Putamen (tissue), 1 donor: ENCODE measurements at places on chromosomes 16 and 17.

GRCh38 chr16:79864032-79864780 is 263.7 kb upstream of the MAF start:
- DNase-seq, result no peak

- no peak for DNase-seq
Measured at GRCh38 chr17:33858682-33859081, 396.4 kb upstream of the CCL2 start.

- DNase-seq, result no peak
Measured at GRCh38 chr17:83179374-83179773, 100.0 kb downstream of the METRNL start.

DNA sequence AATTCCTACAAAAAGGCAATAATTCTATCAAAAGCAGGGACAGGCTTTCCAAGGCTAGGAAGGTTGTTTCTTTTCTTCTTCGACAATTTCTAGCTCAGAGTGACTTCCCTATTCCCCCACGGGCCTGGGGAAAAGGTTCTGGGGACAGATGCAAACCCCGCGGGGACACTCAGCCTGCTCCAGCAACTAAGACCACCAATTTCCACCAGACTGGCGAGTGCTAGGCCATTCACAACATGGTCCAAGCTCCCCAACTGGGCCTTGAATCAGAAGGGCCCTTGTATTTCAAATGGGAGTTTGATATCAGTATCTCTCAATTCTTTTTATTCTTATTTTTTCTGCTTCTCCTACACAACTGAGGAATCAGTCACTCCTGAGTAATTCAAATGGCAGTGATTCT is 86.7 kb downstream of the USP31 start:
- no peak for DNase-seq

GRCh38 chr17:46979147-46979863 is at the start of gene RPRML:
TSS of gene RPRML (minus strand) at chr17:46979253. CDS start at chr17:46979007, 246 bp downstream.
- no peak for DNase-seq

- no peak for DNase-seq
Measured at GRCh38 chr17:64091571-64091970, 38.4 kb downstream of the ERN1 start.

DNA sequence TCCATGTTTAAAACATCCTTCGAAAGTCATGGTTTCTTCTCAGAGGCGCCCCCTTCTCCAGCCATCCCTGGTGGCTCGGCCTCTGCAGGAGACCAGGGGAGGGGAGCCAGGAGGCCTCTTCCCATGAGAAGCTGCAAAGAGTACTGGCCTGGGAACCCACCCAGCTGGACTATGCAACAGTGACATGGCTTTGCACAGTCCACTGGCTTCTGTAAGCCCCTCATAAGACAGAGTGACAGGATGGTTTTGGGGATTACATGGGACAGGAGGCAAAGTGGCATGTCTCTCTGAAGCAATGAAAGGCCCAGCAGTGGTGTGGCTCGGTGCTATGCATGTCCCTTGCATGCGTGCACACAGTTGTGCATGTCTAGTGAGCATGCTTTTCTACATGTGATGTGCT is 99.5 kb downstream of the C16orf78 start:
- no peak for DNase-seq

DNA sequence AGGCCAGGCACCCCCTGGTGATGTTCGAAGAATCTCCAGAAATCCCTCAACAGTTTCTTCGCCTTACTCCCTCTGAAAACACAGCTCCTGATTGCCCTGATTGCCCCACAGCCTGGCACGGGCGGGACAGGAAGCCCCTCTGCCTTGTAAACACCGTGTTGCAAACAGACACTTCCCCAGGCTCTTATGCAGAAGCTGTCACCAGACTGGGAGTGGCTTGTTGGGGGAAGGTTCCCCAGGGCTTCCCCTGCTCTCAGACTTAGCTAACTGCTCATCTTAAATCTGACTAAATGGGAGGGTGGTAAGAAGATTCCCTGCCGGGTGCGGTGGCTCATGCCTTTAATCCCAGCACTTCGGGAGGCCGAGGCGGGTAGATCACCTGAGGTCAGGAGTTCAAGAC is 11.2 kb downstream of the PIK3R5 start:
- peak; percentile 40 for DNase-seq

GRCh38 chr17:78240839-78241238 is 9.4 kb downstream of the TMEM235 start:
- no peak for DNase-seq

- no peak for DNase-seq
Measured at GRCh38 chr17:80386341-80386740, 28.6 kb upstream of the ENDOV start.

DNA sequence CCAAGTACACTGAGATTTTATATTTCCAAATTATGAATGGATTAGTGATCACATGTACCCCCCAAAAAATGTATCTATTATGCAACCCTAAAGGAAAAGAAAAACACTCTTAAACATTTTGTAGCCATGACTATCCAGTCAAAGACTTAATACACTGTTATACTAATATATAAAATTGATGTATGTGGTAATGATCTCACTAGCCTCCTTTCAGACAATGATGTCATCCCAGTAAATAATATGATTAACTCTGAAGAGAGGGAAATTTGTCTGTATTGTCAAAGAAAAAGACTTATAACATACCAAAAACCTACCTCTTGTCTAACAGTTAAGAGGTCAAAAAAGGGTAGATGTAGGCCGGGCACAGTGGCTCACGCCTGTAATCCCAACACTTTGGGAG is 80.7 kb downstream of the USP32 start:
- DNase-seq, result no peak

DNA sequence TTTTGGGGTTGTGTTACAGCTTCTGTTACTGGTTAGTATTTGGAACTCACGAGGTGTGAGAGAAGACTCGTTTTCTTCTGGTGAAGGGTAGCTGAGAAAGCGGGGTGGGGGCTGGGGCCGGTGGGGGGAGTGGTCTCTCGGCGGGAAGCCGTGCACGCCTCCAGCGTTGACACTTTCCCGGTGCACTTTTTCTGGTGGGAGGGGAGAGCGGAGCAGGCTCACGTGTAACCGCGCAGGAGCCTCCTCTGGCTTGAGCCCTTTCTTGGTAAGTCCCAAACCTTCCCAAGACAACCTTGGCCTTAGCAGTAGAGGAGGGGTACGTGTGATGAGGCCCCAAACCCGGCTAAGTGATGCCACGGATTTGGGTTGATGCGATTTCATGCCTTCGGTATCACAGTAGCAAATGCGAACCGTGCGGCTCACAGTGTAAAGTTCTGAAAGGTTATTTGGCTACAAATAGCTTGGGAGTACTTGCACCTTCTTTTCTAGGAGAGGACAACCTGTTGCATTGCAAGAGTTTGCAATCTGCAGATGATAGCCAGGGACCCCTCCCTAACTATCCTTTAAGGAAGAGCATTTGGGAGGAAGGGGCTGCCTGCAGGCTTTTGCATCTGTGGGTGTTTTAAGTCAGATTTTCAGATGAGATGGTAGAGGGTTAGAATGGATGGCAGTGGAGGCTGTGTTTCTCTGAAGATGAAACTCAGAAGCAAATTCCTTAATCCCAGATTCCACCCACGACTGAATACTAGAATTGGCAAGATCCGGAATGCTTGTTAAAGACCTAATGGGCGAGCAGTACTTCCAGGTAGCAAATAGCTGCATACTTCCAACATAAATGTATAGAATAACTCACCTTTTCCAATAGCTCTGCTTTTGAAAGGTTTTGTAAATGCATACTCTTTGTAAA is 1.5 kb downstream of the HLF start:
- DNase-seq, result no peak

DNA sequence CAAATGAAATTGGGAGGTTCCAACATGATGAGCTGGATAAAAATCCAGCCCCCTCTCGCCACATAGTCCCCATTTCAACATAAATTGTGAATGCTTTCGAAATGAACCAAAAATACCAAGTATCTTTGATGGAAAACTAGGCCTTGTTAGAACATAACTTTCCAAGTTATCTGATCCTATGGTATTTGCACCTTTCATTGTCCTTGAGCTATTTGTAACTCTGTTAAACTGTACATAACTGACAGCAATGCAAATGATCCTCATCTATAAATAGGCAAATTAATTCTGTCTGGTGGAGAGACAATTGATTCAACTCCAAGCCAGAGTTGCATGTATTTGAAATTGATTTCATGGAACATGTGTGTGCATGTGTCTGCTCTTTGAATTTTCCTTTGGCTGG is 18.2 kb downstream of the CMTM4 start:
- no peak for DNase-seq

GRCh38 chr17:63751806-63752205 is 10.2 kb upstream of the STRADA start:
- no peak for DNase-seq

- DNase-seq, result no peak
Measured at GRCh38 chr16:68072038-68072695, 13.0 kb upstream of the NFATC3 start.

GRCh38 chr17:36682773-36683172 is 81.4 kb downstream of the MRM1 start:
- no peak for DNase-seq

GRCh38 chr17:8887834-8888703 is 20.6 kb upstream of the PIK3R6 start:
- no peak for DNase-seq

- DNase-seq, result peak; percentile 61
Measured at GRCh38 chr17:16407911-16408588, 7.3 kb upstream of the TRPV2 start.

DNA sequence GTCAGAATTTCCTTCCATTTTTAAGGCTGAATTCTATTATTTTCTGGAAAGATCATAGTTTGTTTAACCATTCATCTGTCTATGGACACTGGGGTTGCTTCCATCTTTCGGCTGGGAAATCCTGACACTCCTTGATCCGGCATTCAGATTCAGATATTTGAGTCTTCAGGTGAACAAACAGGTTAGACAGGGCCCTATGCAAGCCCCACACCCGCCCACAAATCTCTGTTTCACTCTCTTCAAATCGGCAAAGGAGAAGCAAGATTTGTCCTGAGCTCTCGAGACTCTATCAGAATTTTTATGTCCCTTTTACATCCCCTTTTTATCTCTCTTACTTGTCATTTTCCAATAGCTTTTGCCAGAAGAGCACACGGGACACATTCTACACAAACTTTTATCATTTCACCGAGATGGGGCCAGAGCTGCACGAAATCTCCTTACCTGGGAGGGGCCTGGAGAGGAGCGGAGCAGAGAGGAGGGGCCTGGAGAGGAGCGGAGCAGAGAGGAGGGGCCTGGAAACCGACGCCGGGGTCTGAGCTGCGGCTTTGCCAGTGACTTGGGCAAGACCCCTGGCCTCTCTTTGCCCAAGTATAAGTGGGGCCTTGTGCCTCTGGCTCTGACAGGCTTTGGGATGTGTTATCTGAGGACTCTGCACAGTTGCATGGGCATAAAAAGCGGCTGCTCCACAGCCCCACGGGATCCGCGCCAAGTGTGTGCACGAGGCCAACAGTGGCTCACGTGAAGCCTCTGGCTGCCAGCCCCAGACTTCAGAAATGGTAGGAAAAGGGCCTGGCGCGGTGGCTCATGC is 54.3 kb upstream of the RBFOX3 start:
- DNase-seq, result no peak

DNA sequence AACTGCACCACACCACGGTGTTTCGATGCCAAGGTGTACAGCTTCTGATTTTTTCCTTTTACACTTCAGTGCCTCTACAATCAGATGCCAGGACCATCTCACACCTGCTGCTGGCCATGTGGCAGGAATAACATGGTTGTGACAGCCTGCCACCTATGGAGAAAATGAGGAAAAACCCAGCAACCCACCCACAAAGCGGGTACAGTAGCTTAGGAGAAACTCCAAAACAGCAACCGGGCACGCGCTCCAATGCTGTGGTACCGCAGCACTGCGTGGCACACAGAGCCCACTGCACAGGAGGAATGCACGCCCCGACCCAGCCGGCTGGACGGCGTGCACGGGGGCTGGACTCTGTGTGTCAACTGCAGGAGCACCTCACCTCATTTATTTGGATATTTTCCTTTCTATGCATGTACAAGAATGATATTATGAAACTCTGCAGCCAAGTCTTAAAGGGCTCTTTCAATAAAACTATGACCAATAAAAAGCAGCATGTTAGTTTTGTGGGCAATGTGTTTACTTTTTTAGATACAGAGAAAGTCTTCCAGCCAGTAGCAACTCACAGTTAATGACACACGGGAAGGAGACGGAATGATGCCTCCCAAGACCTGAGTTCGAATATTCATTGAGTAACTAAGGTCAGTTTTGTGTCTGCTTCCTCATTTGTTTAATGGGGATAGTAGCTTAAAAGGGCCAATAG is 45.9 kb downstream of the MAP1LC3B start:
- no peak for DNase-seq

- no peak for DNase-seq
Measured at GRCh38 chr16:492211-492875, 35.2 kb upstream of the CAPN15 start.

- DNase-seq, result no peak
Measured at GRCh38 chr17:68519911-68520310, 7.7 kb downstream of the PRKAR1A start.

DNA sequence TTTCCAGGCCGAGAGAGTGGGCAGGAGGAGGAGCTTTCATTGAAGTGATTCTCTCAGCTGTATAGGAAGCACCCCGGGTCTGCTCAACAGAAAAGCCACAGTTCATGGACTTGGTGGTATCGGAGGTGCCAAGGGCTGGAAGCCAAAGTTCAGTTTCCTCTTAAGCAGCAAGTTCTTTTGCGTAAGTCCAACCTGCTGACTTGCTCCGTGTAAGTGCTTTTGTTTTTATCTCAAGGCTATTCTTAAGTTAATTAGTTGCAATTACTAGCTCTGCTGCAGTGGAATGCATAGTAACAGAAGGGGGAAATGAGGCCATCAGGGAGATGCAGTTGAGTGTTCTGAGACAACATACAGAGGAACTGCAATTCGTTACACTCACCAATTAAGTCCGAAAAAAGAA is 44.6 kb downstream of the SMIM36 start:
- DNase-seq, result no peak

- no peak for DNase-seq
Measured at GRCh38 chr16:16096121-16096857, 127.0 kb downstream of the ABCC6 start.

DNA sequence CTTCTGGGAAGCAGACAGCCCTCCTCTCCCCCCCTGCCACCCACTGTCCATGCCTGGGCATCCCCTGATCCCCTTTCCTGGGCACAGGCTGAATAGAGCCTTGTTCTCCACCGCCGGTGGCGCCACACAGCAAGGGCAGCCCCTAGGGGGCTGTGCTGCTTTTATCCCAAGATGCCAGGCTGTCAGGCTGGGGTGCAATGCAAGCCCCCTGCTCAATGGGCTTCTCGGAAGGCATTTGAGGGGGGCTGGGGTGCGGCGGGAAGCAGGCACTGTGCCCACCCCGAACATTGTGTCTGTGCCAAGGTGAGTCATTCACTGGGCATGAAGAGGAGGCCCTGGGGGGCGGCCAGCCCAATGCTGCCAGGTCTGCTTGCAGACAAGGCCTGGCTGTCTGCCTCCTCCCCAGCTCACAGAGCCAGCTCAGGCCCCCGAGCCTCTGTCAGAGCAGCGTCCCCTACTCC is 1.5 kb upstream of the GFAP start:
- DNase-seq, result peak; percentile 68

GRCh38 chr16:19997264-19997663 is 76.4 kb downstream of the GPR139 start:
- no peak for DNase-seq

DNA sequence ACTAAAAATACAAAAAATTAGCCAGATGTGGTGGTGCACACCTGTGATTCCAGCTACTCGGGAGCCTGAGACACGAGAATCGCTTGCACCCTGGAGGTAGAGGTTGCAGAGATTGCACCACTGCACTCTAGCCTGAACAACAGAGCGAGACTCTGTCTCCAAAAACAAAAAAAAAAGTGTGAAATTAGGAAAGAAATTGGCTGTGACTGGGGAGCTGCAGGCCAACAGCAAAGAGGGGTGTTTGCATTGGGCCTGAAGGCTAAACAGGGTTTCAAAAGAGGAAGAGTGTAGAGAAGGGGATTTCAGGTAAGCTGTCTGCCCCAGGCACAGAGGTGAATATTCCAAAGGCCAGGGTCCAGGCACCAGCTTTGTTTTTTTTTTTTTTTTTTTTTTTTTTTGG is 9.4 kb downstream of the BMERB1 start:
- DNase-seq, result no peak
